ENCODE measurements at places on chromosomes 11 and 22.

GRCh38 chr11:15764326-15764725, 592.0 kb downstream of the SOX6 start:
- H3K27me3 ChIP-seq = no peaks in the 10 kb centered on the region
- no peak for DNase-seq
- H3K4me1 ChIP-seq = no peaks in the 10 kb centered on the region
- H3K36me3 ChIP-seq = no peaks in the 10 kb centered on the region
- no peak overlapping the region for H3K4me3 ChIP-seq
- no peak overlapping the region for H3K27ac ChIP-seq

DNA sequence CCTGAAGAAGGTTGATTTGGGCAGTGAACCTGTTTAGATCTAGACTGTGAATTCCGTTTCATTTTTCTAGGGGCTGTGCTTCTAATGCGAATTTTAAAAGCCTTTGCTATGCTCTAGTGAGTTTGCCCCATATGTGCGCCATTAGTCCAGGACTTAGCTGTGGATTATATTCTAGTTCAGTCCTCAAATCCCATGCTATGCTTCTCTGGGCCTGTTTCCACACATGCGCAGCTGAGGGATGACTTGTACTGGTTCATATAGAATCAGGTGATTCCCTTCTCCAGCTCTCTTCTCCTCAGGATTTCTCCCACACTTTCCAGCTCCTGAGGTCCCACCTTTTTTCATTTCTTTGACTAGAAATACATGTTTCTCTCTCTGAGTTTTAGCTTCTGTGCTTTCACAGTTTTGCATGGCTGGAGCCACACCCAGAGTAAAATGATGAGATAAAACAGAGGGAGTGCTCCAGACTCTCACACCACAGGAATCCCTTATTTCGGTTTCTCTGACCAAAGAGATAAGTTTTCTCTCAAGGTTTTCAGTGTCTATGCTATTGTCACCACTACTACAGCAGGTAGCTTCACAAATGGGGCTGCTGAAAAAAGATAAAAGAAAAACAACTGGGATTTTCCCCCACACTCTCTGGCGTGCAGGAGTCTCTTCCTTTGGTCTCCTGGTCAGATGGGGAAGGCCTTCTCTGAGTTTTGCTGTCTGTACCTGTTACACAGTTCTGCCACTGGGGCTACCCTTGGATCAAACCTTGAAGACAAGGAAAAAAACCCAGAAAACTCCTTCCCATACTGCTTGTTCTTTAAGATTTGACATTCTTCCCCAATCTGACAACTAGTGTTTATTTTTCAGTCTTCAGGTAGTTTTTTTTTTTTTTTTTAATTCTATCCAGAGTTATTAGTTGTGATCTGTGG, 96.2 kb upstream of the TEAD1 start:
- no peaks in the 10 kb centered on the region for H3K4me1 ChIP-seq
- H3K4me3 ChIP-seq = no peak overlapping the region
- no peaks in the 10 kb centered on the region for H3K27me3 ChIP-seq
- DNase-seq = no peak
- no peaks in the 10 kb centered on the region for H3K36me3 ChIP-seq
- H3K27ac ChIP-seq = no peak overlapping the region

GRCh38 chr11:104572279-104572678, 326.0 kb downstream of the CASP12 start:
- H3K27me3 ChIP-seq = no peaks in the 10 kb centered on the region
- no peaks in the 10 kb centered on the region for H3K36me3 ChIP-seq
- no peak overlapping the region for H3K27ac ChIP-seq
- H3K4me3 ChIP-seq = no peak overlapping the region

- H3K36me3 ChIP-seq = no peaks in the 10 kb centered on the region
- H3K4me3 ChIP-seq = no peak overlapping the region
Measured at GRCh38 chr22:47189056-47189916, 426.8 kb downstream of the TBC1D22A start.

- H3K4me3 ChIP-seq = peak overlapping the region; percentile 87
- H3K27ac ChIP-seq = peak overlapping the region; percentile 78
- DNase-seq = no peak
- peaks cover 45% of the 10 kb centered on the region for H3K4me1 ChIP-seq
Measured at GRCh38 chr11:67469508-67469811, 409 bp upstream of the TMEM134 start.

- no peak for DNase-seq
- no peaks in the 10 kb centered on the region for H3K36me3 ChIP-seq
- H3K4me3 ChIP-seq = peak overlapping the region; percentile 30
- H3K4me1 ChIP-seq = peaks cover 41% of the 10 kb centered on the region
- H3K27ac ChIP-seq = peak overlapping the region; percentile 75
- no peaks in the 10 kb centered on the region for H3K27me3 ChIP-seq
Measured at GRCh38 chr11:1574238-1574932, 2.3 kb upstream of the DUSP8 start.

DNA sequence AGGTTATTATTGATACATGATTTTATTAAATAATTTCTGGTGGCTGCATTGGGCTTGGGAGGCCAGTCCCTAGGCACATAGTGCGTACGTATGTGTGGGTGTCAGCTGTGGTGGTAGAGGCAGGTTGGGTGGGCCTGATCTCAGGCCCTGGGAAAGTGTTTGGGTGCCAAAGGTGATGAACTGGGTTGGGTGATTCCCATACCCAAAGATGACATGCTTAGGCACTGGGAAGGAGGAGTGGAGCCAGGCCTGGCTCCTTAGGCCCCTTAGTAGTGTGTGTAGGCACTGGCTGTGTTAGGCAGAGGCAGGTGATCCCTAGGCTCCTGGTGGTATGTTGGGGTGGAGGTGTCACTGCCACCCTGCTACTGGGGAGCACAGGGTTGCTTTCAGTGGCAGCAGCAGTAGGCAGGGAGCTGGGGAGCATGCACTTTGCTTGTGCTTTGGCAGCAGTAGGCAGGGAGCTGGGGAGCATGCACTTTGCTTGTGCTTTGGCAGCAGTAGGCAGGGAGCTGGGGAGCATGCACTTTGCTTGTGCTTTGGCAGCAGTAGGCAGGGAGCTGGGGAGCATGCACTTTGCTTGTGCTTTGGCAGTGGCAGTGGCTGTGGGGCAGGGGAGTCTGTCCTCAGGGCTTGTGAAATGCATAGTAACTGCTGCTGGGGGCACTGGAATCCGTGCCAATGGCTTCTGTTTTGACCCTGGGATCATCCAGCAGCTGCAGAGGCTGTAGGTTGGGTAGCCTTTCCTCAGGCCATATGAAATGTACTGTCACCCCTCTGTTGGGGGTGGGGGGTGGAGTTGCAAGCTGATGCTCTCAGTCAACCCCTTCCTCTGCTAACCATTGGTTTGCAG, 84.4 kb downstream of the RRM1 start:
- H3K4me1 ChIP-seq = no peaks in the 10 kb centered on the region
- no peak for DNase-seq
- H3K27me3 ChIP-seq = no peaks in the 10 kb centered on the region
- H3K36me3 ChIP-seq = no peaks in the 10 kb centered on the region
- no peak overlapping the region for H3K27ac ChIP-seq

GRCh38 chr11:95557376-95557775, 232.2 kb downstream of the FAM76B start:
- peaks cover 27% of the 10 kb centered on the region for H3K4me1 ChIP-seq

- peak overlapping the region; percentile 56 for H3K27ac ChIP-seq
- H3K4me1 ChIP-seq = peaks cover 32% of the 10 kb centered on the region
- DNase-seq = no peak
- no peaks in the 10 kb centered on the region for H3K27me3 ChIP-seq
- H3K4me3 ChIP-seq = no peak overlapping the region
Measured at GRCh38 chr11:78801161-78801884, 226.7 kb upstream of the NARS2 start.

- H3K27ac ChIP-seq = no peak overlapping the region
- DNase-seq = no peak
- H3K4me3 ChIP-seq = no peak overlapping the region
- no peaks in the 10 kb centered on the region for H3K4me1 ChIP-seq
- no peaks in the 10 kb centered on the region for H3K27me3 ChIP-seq
- H3K36me3 ChIP-seq = no peaks in the 10 kb centered on the region
Measured at GRCh38 chr11:81979448-81979847, 754.2 kb downstream of the FAM181B start.

- no peak for DNase-seq
- no peak overlapping the region for H3K4me3 ChIP-seq
- no peaks in the 10 kb centered on the region for H3K36me3 ChIP-seq
- H3K4me1 ChIP-seq = peaks cover 24% of the 10 kb centered on the region
- H3K27me3 ChIP-seq = no peaks in the 10 kb centered on the region
Measured at GRCh38 chr11:17720796-17721171, 1.4 kb downstream of the MYOD1 start.

DNA sequence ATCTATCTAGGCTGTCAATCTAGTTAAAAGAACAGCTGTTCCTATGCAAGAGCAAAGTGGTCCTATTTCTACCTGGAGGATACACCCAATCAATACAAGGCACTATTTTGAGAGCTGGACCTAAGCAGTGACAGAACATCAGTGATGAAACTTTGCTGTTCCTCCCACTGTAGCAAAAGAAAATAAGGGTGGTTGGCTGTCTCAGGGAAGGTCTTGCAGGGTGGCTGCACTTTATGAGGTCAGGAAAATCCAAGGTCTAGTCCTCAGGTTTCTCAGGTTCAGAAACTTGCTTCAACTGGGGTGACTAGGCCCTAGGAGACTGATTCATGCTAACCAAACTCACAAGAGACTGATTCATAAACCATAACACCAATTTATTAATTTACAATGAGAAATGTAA, 11.6 kb downstream of the CPSF7 start:
- no peak overlapping the region for H3K4me3 ChIP-seq
- peaks cover 24% of the 10 kb centered on the region for H3K4me1 ChIP-seq
- no peaks in the 10 kb centered on the region for H3K27me3 ChIP-seq

GRCh38 chr22:29030016-29030617, 31.5 kb downstream of the C22orf31 start:
- no peaks in the 10 kb centered on the region for H3K27me3 ChIP-seq
- peak overlapping the region; percentile 38 for H3K4me3 ChIP-seq
- H3K36me3 ChIP-seq = no peaks in the 10 kb centered on the region
- H3K4me1 ChIP-seq = peaks cover 32% of the 10 kb centered on the region
- no peak for DNase-seq

GRCh38 chr11:22730319-22730718, 63.9 kb downstream of the GAS2 start:
- no peak overlapping the region for H3K27ac ChIP-seq
- H3K4me3 ChIP-seq = no peak overlapping the region
- H3K36me3 ChIP-seq = no peaks in the 10 kb centered on the region
- DNase-seq = no peak
- H3K27me3 ChIP-seq = no peaks in the 10 kb centered on the region
